ENCODE measurements at places on chromosomes 4 and X.

DNA sequence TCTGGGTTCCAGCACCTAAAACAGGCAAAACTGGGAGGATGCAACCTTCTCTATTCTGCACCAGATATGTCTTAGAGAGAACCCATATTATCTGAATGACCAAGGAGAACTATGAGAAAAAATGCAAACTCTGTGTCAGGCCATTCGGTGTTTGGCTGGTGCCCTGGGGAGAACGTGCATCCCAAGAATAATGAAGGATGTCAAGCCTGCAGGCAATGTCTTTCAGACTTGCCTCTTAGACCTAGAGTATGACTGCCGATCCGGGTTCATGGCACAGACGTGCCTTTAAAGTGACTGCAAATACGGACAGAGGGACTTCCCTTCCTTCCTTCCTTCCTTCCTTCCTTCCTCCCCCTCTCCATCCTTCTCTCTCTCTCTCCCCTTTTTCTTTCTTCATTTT lies 6.9 kb downstream of the XAGE1B start:
- no peak for DNase-seq

- DNase-seq, result no peak
Observed at GRCh38 chr4:156559346-156559745, 412.3 kb downstream of the PDGFC start.

GRCh38 chr4:81651243-81651899 lies 179.7 kb upstream of the RASGEF1B start:
- DNase-seq, result peak; percentile 31

GRCh38 chrX:20693078-20693477 lies 426.4 kb upstream of the RPS6KA3 start:
- no peak for DNase-seq

DNA sequence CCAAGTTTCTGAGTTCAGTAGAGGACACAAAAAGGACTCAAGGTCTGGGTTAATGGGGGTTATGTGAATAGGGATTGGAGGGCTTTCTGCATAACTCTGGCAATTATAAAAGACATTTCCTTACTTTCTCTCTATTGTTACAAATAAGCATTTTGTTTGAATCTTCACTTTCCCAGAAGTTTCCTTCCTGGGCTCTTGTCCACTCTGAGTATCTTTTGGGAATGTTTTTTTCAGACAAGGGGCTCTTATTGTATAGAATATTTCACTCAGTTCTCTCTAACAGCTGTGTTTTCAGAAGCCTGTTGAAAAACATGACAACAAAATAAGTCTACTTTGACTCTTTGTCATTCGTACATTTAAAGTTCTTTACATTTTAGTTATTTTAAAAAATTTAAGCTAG lies 57.6 kb upstream of the MAP9 start:
- DNase-seq, result no peak

DNA sequence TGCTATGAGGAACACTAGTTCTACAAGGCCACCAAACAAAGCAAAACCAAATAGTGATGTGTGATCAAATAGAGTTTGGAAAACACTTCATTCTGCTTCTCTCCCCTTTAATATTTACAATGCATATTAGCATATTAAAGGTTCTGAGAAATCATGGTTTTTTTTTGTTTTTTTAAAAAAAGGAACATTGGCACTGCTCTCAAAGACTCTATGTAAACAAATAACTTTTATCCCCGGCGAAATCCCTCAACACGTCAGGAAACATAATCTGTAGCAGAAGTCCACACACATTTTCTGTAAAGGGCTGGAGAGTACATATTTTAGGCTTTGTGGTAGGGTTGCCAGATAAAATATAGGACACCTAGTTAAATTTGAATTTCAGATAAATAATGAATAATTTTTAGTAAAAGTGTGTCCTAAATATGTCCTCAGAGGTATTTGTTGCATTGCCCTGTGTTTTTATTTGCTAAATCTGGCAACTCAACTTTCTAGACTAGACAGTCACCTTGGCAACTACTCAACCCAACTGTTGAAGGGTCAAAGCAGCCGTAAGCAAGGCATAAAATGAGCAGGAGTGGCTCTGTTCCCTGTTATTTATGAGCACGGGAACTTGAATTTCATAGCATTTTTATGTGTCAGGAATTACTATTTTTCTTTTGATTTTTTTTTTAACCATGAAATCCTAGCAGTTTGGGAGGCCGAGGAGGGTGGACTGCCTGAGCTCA lies 8.6 kb downstream of the SPATA4 start:
- DNase-seq, result no peak

- DNase-seq, result no peak
Observed at GRCh38 chrX:124502166-124502565, 155.8 kb downstream of the SH2D1A start.

- DNase-seq, result no peak
Observed at GRCh38 chr4:54058171-54058570, 6.2 kb downstream of the CHIC2 start.

GRCh38 chrX:68018248-68019203 lies 414.8 kb downstream of the OPHN1 start:
- no peak for DNase-seq

DNA sequence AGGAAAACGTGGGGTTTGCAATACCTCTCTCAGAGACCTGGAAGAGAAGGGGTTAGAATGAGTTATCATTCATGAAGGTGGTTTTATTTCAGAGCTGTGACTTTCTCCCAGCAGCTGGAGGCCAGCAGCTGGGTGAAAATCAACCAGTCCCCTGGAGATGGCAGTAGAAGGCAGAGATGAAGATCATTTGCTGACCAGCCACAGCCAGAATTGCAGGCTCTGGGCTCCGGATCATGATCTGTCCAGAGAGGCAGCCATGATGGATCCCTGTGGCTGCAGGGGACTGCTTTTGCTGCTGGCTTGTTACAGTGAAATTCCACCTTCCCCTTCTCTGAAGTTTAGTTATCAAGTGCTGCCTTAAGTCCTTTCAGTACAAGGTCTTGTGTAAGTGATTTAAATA lies 46.9 kb upstream of the TAB3 start:
- DNase-seq, result no peak

GRCh38 chr4:186651624-186652023 lies 72.0 kb downstream of the FAT1 start:
- DNase-seq, result peak; percentile 13

DNA sequence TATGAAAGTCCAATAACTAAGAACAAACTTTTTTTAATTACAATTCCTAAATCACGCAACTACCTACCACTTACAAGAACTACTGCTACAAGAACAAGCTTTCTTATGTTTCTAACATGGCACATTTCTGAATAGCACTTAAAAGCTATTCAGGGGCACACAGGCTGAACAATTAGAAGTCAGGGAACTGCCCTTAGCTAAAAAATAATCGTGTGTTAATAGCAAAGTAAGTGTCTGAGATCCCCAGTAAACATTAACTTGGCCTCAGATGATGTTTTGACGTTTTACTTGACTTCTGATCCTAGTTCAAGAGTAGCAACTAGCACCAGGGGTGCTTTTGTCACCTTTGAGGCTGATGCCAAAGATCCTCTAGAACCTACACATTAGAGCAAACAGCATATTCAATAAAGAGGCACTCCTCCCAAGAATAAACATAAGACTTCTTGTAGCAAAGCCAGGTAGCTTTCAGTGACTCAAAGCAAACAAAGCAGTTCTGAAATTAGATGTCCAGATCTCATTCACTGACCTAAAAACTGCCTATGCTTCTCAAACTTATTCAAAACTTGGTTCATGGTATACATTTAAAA lies 16.2 kb downstream of the SPOCK3 start:
- peak; percentile 57 for DNase-seq

GRCh38 chr4:183038436-183038835 lies 60.6 kb upstream of the WWC2 start:
- no peak for DNase-seq

- DNase-seq, result no peak
Observed at GRCh38 chr4:139564502-139564901, 8.5 kb upstream of the SETD7 start.

DNA sequence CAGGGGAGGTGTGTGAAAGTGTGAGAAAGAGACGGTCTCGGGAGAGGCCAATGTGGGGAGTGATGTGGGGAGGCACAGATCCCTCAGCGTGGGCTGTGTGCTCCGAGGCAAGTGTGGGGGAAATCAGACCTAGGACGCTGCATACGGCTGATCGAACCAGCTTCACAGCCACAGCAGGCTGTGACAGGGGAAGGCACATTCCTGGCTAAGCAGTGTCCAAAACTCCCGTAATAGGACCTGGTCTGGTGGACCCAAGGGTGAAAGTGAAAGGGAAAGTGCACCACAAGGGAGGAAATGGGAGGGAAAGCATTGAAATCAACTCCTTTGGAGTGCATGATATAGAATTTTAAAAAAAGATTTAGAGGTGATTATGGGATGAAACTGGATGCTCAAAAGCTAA lies 10.9 kb upstream of the RHOXF2 start:
- no peak for DNase-seq

- DNase-seq, result no peak
Observed at GRCh38 chr4:1105067-1105466, 8.3 kb downstream of the RNF212 start.

DNA sequence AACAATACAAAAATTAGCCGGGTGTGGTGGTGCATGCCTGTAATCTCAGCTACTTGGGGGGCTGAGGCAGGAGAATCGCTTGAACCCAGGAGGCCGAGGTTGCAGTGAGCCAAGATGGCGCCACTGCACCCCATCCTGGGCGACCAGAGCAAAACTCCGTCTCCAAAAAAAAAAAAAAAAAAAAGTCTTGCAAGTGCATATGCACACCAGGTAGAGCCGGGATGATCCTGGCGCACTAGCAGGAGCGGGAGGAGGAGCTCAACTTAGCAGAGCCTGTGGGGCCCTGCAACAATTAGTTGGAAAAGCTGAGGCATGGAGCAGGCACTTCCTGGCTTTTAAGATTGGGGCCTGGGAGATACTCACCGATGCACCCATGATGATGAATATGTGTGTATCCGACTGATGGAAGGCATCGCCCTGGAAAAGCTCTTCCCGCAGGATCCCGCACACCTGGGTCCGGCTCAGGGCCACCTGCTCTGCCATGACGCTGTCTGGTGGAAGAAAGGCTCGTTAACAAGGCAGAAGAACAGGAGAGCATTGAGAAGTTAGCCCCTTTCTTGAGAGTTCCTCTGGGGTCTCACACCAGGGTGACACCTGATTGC lies 872 bp downstream of the G6PD start:
- no peak for DNase-seq

Data from NCI-H748 treated with DMSO at 0.1 percent for 48 hours (cell line).